ENCODE measurements at places on chromosomes 7 and 10.

DNA sequence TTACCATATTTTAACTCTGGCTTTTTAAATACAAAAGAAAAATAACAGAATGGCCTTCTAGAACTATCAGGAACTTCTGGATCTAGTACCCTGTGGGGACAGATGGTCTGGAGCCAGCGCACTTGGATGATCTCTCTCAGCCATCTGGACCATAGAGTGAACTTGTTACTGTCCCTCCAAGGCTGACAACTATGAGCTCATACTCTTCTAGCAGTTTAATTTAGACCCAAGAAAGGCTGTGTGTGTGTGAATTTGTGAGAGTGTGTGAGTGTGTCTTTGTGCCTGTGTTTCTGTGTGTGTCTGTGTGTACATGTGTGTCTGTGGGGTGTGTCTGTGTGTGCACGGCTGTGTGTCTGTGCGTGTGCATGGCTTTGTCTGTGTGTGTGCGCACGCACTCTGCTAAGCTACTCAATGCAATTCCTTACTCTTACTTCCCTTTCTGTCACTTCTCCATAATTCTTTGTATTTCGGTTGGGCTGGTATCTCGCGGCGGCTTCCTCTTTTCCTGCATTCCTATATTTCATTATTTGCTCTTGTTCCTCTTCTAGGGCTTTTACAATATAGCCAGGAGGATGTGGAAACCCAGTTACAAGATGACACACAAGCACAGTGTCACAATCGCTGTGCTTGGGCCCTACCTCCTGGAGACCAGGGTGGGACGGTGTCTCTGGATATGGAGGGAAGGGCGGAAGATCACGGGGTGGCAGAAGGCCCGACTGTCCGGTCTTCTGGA, 51.9 kb downstream of the IKZF1 start:
- DNase-seq: no peak

GRCh38 chr7:118580743-118581382, 356.4 kb downstream of the ANKRD7 start:
- DNase-seq: no peak

DNA sequence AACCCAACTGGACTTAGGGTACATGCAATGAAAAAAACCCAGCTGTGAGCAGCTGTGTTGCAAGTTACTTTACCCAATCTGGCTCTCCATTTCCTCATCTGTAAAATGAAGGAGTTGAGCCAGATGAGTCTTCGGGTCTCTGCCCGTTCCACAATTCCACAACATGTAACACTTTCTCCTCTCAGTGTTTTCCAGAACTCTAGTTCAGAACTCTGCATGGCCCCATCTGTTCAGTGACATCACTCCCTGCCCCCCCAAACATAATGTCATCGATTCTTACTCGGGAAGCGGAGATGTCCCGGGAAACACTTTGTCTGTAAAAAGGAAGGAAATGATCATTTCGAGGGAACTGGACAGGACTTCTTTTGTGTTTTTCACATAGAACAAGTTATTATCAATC, 2.5 kb downstream of the SH3PXD2A start:
- no peak for DNase-seq

DNA sequence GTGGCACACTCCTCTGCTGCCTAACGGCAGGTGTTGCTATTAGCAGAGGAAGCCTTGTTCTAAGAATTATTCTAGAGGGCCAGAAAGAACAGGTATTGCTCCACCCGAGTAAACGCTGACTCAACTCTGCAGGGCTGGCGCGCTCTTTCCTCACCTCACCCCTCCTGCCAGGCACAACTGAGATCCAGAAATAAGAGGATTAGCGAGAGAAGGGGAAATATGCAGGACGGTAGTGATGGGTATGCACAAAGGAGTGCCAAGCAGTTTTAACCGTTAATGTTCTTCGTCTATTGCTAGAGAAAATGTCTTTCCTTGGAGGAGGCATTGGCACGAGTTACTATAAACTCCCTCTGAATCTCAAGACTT, 369 bp upstream of the SCIN start:
- no peak for DNase-seq

- DNase-seq: no peak
Observed at GRCh38 chr10:112774798-112775197, 175.2 kb upstream of the TCF7L2 start.

DNA sequence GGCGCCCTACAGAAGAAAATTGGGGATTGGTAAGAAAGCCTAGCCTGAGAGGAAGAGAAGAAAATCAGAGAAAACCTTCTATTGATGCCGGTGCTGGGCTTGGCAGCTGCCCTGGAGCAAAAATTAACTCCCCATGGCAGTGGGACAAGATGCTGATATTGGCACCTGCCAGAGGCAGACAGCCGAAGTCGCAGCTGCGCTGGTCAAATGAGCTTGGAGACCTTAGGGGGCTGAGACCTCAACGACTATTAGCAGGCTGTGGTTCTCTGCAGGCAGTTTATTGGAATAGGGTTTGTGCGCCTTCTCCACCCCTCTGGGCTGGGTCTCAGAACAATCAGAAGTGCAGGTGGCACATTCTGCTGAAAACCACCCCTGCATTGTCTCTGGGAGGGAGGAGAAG, 213.7 kb downstream of the GFRA1 start:
- DNase-seq: no peak

- DNase-seq: no peak
Observed at GRCh38 chr10:78130966-78131710, 97.5 kb downstream of the RPS24 start.

DNA sequence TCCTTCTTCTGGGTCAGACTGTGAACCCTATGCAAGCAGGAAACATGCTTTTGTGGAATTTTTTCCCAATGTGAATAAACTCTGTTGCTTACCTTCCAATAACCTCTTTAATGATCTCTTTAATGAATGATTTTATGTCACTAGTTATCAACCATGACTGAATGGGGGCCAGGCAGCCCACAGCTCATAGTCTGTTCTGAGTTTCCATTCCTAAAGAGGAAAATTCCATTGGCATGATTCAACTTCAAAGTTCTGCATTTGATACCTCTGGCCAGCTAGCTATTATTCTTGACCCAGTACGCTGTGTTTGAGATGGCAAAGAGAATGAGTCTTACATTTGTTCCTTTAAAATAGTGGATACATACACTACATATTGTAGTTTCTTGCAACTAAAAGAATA, 867.8 kb upstream of the CELF2 start:
- no peak for DNase-seq

DNA sequence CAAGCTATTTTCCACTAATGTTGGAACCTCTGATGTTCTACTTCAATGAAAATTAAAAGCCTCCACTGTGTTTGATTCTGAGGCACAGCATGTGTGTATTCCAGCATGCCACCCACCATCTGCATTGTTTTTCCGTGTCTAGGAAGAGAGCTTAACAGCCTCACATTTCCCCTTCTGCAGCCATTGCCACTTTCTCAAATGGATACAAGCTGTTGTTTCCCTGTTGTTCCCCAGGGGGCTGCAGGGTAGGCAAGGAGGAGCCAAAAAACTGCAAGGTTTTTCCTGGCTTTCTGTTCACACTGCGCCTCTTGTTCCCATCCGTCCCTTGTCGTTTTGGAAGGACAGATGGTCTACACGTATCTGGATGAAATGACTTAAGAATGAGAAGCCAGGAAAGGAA, 72.3 kb upstream of the DNAJB12 start:
- DNase-seq: no peak

GRCh38 chr10:34907743-34908430, 92.8 kb upstream of the PARD3 start:
- no peak for DNase-seq

DNA sequence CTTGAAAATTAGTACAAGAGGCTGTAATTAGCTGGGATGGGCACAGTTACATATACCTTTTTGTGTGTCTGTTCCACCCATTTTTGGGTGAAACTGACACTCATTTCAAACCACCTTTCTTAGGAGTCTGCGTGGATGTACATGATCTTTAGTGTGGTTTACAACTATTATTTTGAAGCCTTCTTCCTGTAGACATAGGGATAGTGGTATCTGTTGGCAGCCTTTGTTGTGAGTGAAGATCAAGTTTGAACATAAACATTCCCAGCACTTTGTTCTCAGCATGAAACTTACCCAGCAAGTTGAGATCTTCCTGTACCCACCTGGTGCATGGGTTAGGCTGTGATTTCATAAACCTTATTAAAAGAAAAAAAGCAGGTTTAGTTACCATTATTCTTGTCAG, 2.0 kb downstream of the BAG3 start:
- DNase-seq: no peak

- DNase-seq: no peak
Observed at GRCh38 chr7:116534790-116535189, 10.0 kb downstream of the CAV1 start.

DNA sequence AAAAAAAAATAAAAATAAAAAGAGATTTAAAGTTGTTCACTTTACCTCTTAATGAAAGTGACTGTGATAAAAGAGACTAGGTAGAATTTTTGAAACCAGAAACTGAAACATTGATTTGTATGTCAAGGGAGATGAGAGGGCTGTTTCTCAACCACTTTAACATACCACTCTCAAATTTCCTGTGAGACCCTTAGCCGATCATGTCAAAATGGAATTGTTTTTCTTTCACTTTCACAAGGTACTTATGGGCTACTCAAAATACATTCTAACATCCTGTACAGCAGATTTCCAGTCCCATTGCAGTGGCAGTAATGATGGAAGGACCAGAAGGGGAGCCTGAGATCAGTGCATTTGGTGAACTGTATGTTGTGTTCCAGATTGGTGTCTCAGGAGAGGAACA, 261.2 kb downstream of the PPP1R3A start:
- no peak for DNase-seq

DNA sequence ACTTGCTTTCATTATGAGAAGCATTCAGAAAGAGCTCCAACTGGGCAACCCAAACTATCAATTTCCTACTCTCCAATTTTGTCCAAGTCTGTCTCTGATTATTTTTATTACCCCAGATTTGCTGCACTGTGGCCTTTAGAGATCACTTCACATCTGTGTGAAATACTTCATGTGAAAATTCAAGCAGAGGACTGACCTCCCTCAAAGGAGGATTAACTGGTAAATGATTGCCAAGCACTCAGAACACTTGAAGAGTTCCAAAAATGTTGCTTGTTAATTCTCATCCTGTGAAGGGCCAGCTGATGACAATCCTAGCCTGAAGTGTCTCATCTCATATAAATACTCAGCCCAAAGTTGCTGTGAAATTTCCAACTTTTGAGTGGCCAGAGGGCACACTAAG, 182.8 kb upstream of the DGKB start:
- DNase-seq: no peak

DNA sequence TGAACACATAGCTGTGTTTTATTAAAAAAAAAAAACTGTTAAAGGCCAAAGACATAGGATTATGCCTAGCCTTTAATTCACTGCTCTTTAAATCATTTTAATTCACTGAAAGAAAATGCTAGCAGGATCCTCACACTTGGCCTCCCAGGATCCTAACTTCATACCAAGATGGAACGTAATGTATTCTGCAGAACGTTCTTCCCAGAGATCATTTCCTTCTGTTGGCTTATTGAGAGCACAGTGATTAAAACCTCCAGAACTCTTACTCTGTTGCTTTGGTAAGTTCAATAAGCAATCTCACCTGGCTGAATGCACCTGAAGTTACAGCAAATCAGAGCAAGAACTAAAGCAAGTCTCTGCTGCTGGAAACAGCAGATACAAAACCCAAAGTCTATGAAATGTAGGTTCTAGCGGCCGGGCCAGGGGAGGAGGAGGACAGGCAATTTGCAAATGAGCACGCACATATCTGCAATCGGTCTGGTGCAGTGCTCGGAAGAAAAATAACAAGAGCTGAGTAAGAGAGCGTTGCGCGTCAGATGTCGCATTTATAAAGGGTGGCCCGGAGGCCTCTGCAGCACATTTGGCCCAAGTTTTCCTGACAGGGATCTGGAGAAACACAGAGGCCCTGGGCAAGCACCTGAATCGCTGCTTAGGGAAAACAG, 193.9 kb downstream of the FAM107B start:
- DNase-seq: no peak

DNA sequence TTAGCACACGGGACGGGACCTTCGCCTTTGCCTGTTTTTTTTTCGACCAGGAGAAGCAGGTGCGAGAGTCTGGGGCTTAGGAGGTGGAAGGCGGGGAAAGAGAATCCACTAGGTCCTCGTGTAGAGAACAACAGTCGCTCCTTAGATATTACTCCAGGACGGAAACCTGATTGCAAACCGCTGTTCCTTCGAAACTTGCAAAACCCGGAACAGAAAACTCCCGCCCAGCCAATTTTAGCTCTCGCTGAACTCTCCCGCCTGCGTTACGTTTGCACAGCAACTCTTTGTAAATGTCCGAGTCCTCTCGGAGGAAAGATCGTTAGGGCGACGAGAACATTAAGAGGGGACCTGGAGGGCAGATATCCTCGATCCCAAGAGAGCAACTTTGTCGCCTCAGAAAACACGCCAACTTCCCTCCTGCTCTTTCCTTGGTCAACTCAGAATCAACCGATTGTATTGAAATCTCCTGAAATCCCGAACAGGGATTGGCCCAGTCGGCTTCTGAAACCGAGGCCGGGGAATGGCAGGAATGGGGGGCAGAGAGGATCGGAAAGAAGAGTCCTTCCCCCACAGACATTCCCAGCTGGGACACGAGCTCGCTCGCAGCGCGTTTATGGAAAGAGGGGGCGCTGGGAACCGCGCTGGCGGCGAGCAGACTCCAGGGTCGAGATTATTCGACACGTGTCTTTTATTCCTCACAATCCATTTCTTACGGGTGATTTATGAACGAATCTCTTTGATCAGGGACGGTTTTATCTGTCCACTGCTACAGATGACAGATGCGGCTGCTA, 9.9 kb downstream of the TWIST1 start:
- no peak for DNase-seq

Measured in progenitor cell of endocrine pancreas (in vitro differentiated cells).